ENCODE measurements at places on chromosomes 12 and 14.
A peak's percentile ranks its signal among the peaks of the same experiment; 100 is the strongest.

DNA sequence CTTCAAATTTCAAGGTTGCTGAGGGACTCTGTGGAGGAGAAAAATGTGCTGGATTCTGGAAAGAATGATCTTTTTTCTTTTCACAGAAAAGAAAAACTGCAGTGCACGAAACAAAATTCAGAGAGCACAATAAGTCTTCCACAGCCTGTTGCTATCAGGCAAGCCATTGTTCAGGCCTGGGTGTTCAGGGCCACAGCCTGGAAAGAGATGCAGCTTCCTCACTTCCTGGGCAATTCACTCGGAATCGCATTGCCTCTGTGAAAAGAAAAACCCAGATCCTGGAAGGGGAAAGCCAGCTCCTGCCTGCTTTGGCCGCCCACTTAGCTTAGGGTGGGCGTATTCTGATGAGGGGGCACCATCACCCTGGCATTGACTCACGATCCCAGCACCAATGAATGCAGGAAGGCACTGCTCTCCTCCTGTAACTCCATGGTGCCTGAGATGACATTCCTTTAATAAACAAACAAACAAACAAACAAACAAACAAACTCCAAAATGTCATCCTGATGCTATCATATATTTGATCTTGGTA, 863.9 kb downstream of the BCL11B start:
- DNase-seq, result no peak

- DNase-seq, result no peak
Observed at GRCh38 chr14:55097881-55098560, 31.0 kb upstream of the LGALS3 start.

DNA sequence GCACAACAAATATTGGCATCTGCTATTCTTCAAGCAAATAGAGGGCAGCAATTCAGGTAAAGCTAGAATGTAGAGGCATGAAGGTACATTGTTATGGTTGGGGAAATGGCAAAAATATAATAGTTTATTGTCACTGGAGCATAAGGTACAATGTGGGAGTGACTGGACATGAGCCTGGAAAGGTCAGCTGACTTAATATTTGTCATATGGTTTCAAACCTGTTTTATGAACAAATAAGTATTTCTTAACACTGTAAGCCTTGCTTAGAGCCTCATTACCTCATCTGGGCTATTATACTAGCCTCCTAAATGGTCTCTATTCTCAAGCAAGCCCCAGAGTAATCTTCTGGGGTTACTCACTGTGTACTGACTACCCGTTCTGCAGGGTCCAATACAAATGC, 33.7 kb downstream of the FAM177A1 start:
- DNase-seq, result no peak

GRCh38 chr12:123533672-123534643, at the start of gene RILPL1:
Gene RILPL1 (minus strand): TSS chr12:123533719. CDS start chr12:123533482, 237 bp downstream.
- DNase-seq, result peak; percentile 23
